Activated CD8-positive, alpha-beta T cell treated with anti-CD3 and anti-CD28 coated beads, Interleukin-2, amount 10 ng/mL, durations not matched to agents 7 days and 5 days (primary cell): ENCODE measurements at places on chromosomes 5 and 9. TPM values are rescaled to one million over a fixed set of nuclear protein-coding genes. Genes with fewer than 3 reads are reported as not detected.

DNA sequence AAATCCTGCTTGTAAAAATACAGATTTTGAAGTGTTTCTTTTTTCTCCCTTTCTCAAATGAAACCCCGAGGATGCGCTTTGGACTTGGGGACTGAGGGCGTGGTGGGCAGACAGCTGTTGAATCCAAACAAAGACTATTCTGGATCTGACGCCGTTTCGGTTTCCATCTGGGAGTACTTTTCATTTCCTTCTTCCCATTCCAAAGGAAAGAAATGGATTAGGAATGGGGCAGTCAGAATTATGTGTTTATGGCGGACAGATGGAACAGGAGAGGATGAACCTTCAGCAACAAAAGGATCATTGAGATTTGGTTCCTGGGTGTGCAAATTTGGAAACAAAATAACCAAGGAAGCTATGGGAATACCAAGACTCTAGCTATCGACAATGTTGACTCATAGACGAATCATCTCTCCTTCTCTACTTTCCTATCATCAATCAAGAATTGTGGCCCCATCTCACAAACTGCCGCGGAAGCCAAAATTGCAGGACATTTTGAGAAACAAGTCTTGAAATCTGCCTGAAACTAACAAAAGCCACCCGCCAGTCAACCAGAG, 300.6 kb downstream of the PARP8 start:
- no peak for DNase-seq

- DNase-seq, result no peak
Observed at GRCh38 chr9:35919212-35920008, 10.1 kb downstream of the SPAAR start.

- no peak for DNase-seq
Observed at GRCh38 chr9:135757356-135757755, 55.4 kb downstream of the KCNT1 start.

DNA sequence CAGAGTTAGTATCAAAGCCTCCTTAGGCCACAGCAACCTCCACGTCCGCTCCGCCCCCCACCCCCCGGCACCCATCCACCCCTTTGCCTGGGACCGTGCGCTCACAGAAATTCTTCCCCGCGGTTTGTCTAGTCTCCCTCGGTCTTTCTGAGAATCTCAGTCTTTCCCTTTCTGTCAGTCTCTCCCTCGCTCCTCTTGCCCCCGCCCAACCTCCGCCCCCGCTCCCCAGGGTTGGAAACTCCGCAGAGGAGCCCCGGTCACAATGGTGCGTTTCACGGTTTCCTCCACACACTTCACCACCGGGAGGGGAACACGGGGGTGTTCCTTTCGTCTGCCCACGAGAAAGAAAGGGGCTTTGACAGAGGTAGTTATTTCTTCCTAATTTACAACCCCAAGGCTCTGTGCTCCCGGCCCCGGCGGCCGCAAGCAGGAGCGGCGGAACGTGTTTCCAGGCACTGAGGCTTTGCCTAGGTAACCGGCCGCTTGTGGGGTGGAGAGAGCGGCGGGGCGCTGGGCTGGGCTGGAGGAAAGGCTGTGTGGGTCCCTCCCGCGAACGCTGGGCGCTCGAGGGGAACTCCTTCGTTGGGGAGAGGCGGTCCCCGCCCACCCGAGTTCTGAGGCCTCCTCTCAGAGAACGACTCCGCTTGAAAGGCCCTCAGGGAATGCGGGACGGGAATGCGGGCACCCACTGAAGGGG, 2.1 kb downstream of the NR4A3 start:
- peak; percentile 55 for DNase-seq

GRCh38 chr5:88827997-88828396, 55.0 kb downstream of the MEF2C start:
- no peak for DNase-seq

DNA sequence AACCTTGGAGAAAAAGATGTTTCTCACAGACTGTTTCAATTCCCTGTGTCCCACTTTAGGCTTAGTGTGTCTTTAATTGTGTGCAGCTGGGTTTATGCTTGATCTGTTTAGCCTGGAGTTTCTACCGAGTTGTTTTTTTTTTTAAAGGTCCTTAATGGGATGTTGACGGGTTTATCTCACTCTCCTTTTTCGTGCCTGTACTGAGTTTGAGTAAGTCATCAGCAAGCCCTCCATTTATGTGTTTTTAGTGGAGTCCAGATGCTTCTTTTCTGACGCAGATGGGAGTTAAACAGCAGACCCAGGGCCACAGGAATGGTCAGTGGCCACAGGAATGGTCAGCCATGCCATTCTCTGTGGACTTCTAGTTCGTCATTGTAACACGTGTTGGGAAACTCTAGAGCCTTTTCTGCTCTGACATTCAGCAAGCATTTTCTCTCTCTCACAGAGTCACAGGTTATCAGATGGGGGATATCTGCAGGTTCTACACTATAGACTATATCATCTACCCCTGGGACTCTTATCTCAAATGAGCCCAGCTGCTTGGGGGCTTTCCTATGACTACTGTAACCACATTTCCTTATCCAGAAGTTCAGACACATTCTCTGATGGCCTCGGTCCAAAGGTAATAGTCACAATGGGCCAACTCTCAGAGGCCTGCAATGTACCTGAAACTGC, 190.5 kb downstream of the TTLL11 start:
- DNase-seq, result no peak

GRCh38 chr5:52811067-52811749, 23.5 kb downstream of the ITGA1 start:
- no peak for DNase-seq

GRCh38 chr5:74491586-74491985, 148.9 kb downstream of the ENC1 start:
- DNase-seq, result no peak

DNA sequence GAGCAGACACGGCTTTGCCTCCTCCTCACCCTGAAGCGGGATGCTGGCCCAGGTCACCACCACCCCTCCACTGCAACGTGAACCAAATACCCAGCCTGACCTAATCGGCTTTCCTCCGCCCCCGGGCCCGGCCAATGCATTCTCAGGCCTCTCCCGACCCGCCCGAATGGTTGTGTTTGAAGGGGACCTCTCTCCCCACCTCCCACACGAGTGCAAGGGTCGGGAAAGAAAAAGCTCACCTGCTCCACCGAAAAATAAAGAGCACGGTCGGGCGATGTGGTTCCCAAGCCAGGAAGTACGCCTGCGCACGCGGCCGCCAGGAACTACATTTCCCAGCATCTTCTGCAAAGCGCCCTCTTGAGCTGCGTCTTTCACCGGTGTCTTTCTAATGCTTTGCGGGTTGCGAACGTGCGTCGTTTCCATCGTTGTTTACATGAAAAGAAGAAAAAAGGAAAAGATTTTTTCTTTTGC, at the start of gene ZNF883:
ZNF883 (minus strand) TSS at position 282 of the 471 bp plus-strand sequence.
- peak; percentile 52 for DNase-seq

- DNase-seq, result no peak
Observed at GRCh38 chr5:15492545-15492944, 7.4 kb upstream of the FBXL7 start.

- no peak for DNase-seq
Observed at GRCh38 chr9:19913151-19913550, 124.3 kb upstream of the SLC24A2 start.

- no peak for DNase-seq
Observed at GRCh38 chr5:104800440-104801048, 1238.0 kb upstream of the NUDT12 start.

GRCh38 chr5:2686321-2687124, 65.0 kb downstream of the IRX2 start:
- no peak for DNase-seq

GRCh38 chr5:36181774-36182173, 29.9 kb downstream of the SKP2 start:
- DNase-seq, result no peak

DNA sequence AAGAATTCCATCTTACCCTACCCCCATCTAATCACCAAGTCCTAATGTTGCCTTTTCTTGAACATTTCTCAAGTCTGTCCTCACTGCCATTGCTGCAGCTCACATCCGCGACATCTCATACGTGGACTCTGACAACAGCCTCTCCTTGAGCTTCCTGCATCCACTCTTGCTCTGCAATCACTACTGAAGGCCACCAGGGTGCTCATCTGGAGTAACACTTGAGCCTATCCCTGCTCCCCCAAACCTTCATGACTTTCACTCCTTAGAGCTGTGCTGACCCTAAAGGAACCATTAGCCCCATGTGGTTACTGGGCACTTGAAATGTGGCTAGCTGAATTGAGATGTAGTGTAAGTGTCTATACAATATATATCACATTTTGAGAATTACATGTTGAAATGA, 46.4 kb upstream of the CTXN3 start:
- DNase-seq, result no peak

- DNase-seq, result no peak
Observed at GRCh38 chr9:91994422-91994821, 44.4 kb upstream of the ROR2 start.

DNA sequence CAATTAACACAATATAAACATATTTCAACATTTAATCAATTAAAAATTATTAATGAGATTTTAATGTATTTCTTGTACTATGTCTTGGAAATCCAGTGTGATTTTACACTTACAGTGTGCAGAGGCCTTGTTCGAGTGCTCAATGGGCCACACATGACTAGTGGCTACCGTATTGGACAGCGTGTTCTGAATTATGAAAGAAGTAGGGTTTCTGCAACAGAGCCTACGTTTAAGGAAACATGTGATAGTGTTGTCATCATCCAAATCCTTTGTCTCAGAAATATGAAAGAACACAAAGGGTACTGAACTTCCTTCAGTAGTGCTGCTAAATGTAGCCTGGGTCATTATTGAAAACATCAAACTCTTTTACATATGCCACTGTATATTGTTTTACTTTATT, 29.5 kb downstream of the NPR3 start:
- DNase-seq, result no peak

DNA sequence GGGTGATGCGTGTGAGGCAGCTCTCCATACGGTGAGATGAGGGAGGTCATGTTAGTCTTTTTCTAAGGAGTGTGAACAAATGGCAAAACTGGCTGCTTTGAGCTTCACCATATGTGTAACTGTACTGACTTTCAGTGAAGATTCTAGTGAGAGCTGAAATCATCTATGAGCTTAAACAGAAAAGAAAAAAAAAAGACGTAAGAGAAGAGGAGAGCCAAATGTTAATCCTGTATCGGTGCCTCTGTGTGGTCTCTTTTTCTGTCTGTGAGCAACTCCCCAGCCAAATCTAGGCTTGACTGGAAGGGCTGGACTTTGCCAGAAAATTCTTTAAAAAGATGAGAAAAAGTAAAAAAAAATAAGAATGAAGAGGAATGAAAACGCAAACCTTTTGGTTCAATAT, 209.7 kb upstream of the TUT7 start:
- no peak for DNase-seq

The MED10 gene
- total RNA-seq, result 49.2 TPM

The ARSI gene
- not detected for total RNA-seq

The TESK1 gene
- 41.6 TPM for total RNA-seq

The MCC gene
- 7.6 TPM for total RNA-seq

The SLCO6A1 gene
- total RNA-seq, result not detected

The APBA1 gene
- 0.13 TPM for total RNA-seq

The CKMT2 gene
- not detected for total RNA-seq

The LRRC19 gene
- not detected for total RNA-seq

The OR1K1 gene
- not detected for total RNA-seq

The SPRY4 gene
- total RNA-seq, result 0.79 TPM
